ENCODE measurements at places on chromosomes 4 and X. TPM values are rescaled to one million over a fixed set of nuclear protein-coding genes. Genes with fewer than 3 reads are reported as not detected.

The MAGEA2B gene
- total RNA-seq = not detected

The RPS6KA6 gene
- 0.95 TPM for total RNA-seq

The RNF128 gene
- total RNA-seq = not detected

DNA sequence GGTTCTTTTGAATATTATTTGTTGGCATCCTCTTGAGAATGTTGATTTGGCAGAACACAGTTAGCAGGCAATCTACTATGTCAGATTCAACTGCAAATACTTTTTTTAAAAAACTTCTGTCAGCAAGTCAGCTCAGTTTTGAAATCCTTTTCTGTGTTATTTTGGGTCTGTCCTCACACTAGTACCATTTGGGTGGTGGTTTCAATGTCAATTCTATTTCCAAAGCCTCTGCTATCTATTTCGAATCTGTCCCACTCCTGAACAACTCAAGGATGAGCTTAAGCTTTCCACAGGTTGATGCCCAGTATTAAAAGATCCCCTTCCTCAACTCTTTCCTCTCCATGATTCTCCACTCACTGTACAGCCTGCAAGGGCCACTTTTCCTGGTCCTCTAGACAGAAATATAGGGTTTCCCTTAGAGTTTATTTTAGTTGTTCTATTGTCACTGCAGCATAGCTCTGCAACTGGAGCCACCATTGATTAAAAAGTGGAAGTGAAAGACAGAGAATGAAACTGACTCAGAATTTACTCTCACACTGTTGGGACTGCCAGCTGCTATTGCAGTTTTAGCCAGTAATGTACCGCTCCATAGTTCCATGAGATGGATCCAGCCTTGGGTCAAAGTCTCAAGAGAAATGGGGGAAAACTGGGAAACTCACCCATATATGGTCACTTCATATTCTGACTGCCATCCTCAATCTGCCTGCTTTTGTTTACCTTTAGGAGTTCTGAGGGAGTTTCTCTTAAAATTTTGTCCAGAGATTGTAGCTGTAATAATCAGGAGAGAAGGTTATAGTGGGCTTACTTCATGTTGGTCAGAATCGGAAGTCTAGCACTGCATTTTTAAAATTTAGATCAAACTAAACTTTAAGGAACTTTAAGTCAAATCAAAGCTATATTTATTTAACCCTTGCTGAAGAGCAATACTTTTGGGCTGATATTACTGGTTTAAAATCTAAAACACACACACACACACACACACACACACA, 14.6 kb downstream of the HDX start:
- no peak for DNase-seq

DNA sequence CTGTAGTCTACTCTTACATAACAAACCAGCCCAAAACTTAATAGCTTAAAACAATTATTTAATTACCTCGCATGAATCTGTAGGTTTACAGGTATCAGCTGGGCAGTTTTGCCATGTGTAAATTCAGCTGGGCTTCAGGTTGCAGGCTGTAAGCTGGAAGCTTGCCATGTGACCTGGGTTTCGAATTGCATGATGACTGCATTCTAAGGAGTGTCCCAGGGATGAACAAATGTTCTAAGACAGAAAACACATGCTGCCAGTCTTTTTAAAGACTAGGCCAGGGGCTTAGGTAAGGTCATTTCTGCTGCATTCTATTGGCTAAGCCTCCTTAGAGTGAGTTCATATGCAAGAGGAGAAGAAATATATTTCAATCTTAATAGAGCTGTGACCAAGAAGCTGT, 44.8 kb downstream of the GRIA2 start:
- DNase-seq = no peak

DNA sequence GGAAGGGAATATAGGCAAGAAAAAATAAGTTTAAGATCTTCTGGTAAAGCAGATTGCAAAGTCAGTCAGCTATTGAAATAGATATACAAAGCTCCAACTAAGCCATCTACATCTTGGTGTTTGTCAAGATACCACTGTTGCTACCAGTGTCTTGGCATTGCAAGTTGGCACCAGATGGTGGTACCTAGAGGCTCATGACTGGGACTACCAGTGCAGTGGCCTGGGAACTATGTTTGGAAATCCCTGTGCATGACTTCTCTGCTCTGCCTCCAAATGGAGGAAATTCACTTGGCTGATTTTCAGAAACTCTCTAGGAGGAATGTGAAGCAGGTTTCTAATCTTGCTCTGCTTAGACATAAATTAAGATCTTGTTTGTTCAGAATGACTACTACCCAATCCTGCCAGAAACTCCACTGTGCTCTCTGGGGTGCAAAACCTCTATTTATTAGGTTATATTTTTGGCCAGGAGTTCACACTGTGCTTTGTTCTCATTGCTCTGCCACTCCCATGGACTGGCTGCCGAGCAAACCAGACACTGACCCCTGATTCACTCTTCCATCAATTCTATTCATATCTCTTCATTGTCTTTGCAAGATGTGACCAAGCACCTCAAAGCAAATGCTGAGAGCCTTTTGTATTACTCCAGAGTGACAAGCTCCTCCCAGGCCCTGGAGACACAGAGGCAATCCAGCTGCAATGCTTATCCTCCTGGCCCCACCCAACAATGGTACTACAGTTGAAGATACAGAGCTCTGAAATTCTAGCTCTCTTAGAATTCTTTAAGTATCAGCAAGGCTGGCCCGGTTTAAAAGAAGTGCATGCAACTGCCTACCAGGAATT, 272.3 kb upstream of the FGF16 start:
- no peak for DNase-seq

- no peak for DNase-seq
These were observed 23.6 kb downstream of the CA5B start for GRCh38 chrX:15761564-15762191.

GRCh38 chr4:122107680-122108079, 44.5 kb upstream of the BLTP1 start:
- no peak for DNase-seq

DNA sequence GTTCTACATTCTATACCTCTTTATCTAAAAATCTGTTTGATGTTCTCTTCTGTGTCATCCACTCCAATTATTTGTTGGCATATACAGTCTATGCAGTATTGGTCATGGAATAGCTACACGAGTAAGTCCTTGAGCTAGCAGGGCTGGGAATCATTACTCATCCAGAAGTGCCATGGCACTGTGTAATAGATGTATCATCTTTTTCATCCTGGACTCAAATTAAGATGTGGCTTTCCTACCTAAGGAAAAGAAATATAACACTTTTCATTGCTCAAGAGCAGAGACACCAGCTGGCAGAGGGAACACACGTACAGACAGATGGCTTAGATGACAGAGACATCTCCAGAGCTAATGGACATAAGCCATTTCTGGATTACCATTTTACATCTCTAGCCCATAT, 159.8 kb downstream of the FAM13A start:
- DNase-seq = no peak

Measured in pulmonary artery endothelial cell (primary cell).